Cerebellar cortex (tissue), 1 donor: ENCODE measurements at places on chromosomes 1 and 21.

- DNase-seq = no peak
Measured at GRCh38 chr21:30880914-30881313, 466 bp downstream of the KRTAP11-1 start.

DNA sequence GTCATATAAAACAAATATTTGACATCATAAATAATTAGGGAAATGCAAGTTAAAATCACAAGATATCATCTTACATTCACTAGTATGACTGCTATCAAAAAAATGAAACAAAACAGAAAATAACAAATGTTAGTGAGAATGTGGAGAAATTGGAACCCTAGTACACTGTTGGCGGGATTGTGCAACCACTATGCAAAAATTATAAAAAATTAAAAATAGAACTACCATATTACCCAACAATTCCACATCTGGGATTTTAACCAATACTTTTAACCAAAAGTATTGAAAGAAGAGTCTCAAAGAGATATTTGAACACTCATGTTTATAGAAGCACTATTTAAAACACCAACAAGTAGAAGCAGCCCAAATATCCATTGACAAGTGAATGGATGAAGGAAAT, 797.2 kb upstream of the ADAMTS5 start:
- no peak for DNase-seq

GRCh38 chr1:162405800-162406199, 6.1 kb downstream of the SH2D1B start:
- DNase-seq = no peak

DNA sequence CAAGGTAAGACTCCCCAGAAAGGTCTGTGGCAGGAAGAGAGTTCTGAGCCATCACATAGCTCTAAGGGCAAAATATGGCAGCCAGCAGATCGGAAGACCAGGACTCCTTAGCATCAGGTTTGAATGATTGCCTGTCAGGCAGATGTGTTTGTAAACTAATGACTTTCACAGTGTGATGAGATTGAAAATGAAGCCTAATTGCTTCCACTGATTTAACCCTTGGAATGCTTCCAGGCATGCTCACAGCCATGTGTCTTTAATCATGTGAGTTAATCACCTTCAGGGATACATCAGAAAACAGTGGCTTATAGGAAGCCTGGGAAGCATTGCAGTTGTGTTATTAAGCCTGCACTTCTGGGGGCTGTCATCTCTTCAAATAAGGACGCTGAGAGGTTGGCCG, 82.8 kb downstream of the LRRC53 start:
- DNase-seq = no peak

DNA sequence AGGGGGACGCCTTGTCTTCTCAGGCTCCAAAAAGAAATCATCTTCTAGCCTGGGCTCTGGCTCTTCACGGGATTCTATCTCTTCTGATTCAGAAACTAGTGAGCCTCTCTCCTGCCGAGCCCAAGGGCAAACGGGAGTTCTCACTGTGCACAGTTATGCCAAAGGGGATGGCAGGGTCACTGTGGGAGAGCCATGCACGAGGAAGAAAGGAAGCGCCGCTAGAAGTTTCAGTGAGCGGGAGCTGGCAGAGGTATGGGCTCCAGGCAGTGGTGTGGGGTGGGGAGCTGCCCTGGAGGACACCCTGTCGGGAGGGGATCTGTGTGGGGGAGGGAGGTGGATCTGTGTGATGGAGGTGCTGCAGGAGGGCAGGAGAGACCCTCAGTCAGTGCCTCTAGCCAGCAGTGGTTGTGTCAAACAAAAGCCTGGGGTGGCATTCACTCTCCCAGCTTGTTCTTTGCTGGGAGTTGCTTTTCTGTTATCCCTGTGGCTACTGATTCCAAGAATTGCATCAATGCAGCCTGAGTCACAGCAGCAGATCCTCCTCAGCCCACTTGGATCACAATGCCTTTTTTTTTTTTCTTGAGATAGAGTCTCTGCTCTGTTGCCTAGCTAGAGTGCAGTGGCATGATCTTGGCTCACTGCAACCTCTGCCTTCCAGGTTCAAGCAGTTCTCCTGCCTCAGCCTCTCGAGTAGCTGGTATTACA, 21.8 kb downstream of the KDM4A start:
- DNase-seq = no peak

DNA sequence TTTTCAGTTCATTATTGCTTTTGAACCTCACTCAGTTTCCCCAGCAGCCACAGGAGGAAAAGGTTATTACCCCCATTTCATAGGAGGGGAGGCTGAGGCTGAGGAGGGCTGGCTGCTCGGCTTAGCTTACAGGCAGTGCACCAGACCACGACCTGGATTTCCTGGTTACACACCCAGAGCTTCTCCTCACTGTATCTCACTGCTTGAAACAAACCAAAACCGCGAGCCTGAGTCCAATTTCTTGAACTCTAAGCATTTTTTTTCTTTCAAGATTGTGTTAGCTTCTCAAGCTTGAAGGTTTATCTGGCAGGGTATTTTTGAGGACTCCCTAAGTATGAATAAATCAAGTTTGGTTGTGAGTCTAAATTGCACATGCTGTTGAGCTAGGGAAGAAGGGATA, 188.9 kb upstream of the EDN2 start:
- no peak for DNase-seq

- DNase-seq = no peak
Measured at GRCh38 chr1:232328486-232329102, 301.3 kb downstream of the SIPA1L2 start.

DNA sequence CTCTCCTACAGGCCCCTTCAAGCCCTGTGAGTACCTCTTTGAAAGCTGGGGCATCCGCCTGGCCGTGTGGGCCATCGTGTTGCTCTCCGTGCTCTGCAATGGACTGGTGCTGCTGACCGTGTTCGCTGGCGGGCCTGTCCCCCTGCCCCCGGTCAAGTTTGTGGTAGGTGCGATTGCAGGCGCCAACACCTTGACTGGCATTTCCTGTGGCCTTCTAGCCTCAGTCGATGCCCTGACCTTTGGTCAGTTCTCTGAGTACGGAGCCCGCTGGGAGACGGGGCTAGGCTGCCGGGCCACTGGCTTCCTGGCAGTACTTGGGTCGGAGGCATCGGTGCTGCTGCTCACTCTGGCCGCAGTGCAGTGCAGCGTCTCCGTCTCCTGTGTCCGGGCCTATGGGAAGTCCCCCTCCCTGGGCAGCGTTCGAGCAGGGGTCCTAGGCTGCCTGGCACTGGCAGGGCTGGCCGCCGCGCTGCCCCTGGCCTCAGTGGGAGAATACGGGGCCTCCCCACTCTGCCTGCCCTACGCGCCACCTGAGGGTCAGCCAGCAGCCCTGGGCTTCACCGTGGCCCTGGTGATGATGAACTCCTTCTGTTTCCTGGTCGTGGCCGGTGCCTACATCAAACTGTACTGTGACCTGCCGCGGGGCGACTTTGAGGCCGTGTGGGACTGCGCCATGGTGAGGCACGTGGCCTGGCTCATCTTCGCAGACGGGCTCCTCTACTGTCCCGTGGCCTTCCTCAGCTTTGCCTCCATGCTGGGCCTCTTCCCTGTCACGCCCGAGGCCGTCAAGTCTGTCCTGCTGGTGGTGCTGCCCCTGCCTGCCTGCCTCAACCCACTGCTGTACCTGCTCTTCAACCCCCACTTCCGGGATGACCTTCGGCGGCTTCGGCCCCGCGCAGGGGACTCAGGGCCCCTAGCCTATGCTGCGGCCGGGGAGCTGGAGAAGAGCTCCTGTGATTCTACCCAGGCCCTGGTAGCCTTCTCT, 23.5 kb downstream of the UBE2T start:
- DNase-seq = no peak

DNA sequence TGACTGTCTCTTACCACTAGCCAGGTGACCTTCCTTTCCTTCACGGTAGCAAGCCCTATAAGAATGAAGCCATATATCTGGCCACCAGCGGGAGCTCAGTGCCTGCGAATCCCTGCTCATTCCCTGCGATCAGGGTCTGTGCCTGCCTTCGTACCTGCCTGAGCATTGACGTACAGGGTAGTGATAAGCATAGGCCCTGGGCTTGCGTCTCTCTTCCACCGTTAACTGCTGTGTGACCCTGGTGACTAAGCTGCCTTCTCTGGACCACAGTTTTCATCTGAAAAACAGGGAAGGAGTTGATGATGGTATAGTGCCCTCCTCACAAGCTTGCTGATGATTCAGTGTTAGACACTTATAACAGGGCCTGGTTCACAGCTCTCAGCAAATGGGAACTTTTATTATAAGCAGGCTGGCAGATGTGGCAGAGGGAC, 4.1 kb downstream of the ZC3H12A start:
- DNase-seq = no peak

DNA sequence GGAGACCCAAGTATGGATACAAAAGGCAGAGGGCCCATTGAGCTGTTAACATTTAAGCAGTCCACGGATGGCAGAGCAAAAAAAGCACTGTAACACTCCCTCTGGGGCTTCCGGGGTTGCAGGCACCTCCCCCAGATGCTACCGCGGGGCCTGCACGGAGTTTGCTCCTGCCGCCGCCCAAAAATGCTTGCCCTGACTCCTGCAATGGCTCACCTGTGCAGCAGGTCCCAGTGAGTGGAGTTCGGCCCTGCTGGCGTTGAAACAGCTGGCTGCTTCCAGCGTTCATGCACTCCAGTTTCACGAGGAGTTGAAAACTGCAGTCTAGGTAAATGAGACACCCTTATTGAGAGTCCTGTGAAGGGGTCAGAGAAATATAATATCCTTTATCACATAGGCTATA, 832.8 kb downstream of the NCAM2 start:
- no peak for DNase-seq

DNA sequence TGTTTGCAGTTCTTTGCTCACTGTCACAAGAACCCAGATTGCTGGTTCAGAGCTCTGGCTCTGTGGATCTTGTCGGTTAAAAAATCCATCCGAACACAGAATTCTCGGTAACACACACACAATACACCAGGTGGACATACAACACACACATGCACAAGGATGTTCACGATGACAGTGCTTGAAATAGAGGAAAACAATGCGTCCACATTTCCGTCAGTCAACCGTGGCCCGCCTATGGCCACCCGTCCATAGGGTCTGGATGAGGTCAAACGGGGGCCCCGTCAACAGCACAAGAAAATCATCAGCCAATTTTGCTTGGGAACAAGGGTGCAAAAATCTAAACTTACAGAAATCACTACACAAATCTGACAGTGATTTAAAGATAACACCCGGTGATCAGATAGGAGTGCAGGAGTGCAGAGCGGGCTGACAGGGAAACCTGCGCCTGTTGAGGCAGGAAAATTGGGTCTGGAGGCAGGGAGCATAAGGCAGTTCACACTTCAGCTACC, 50.4 kb upstream of the SLC19A1 start:
- DNase-seq = no peak

- DNase-seq = peak; percentile 33
Measured at GRCh38 chr1:51331206-51332100, 1.1 kb upstream of the TTC39A start.

DNA sequence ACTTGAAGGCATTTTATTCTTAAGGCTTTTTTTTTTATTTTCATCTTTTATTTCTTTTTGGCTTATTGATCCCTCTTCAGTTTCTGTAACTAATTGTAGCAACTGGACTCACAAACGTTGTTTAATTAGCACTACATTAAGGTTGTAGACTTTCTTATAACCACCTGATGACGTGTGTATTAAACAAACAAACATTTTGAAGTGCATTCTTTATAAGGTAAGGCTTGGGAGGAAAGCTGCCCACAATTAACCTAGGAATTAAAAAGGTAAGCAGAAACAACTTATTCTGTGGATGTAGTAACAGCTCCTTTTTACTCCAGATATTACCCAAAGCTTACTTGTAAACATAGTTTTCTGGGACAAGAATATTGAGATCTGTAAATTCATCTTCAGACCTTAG, 55.0 kb downstream of the CAMSAP2 start:
- DNase-seq = no peak

- DNase-seq = no peak
Measured at GRCh38 chr1:62037274-62037673, 157.4 kb upstream of the L1TD1 start.

- DNase-seq = no peak
Measured at GRCh38 chr1:158371188-158371953, 17.7 kb downstream of the CD1E start.

- no peak for DNase-seq
Measured at GRCh38 chr1:27555700-27556424, 48.1 kb downstream of the AHDC1 start.

GRCh38 chr1:177615251-177615650, 354.6 kb downstream of the SEC16B start:
- no peak for DNase-seq

- DNase-seq = no peak
Measured at GRCh38 chr1:228341450-228341813, 65.2 kb downstream of the TRIM11 start.
